ENCODE measurements at places on chromosomes 12 and 14. TPM values are rescaled to one million over a fixed set of nuclear protein-coding genes. Genes with fewer than 3 reads are reported as not detected.

TAOK3 gene
- 45.5 TPM for total RNA-seq

CLEC6A gene
- 1.1 TPM for total RNA-seq

GLT1D1 gene
- 1.5 TPM for total RNA-seq

ANO2 gene
- total RNA-seq, result 5.9 TPM

STAC3 gene
- 1.7 TPM for total RNA-seq

CLECL1 gene
- 2.1 TPM for total RNA-seq

GPR84 gene
- total RNA-seq, result 2.6 TPM

CBLN3 gene
- total RNA-seq, result 4.9 TPM

REC8 gene
- total RNA-seq, result 48.1 TPM

FOXG1 gene
- total RNA-seq, result 0.06 TPM

CD69 gene
- total RNA-seq, result 17.4 TPM

KRT82 gene
- not detected for total RNA-seq

FGF6 gene
- total RNA-seq, result not detected

MUCL1 gene
- total RNA-seq, result not detected

CMA1 gene
- total RNA-seq, result not detected

SLC6A12 gene
- total RNA-seq, result 4.5 TPM

MEG3 gene
- total RNA-seq, result 8.0 TPM
